ENCODE measurements at places on chromosomes 11 and 22.

GRCh38 chr11:8260202-8260966 lies 3.3 kb downstream of the LMO1 start:
- no peak for DNase-seq

DNA sequence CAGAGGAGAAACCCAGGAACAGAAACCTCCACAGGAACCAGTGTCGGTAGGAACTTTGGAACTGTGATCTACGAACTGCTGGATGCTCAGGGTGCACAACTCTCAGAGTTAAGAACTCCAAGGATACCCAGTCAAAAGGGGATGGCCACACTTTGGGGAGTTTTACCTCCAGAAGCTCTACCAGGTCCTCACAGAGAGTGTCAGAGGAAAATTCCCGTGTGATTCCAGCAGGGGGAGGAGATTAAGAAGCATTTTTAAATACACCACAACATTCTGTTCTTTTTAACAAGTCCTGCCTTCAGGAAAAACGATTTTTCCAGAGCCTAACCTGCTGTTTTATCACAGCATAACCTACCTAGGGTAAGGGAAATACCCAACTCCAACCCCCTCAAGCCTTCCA lies 104.0 kb downstream of the SOX6 start:
- DNase-seq = no peak

DNA sequence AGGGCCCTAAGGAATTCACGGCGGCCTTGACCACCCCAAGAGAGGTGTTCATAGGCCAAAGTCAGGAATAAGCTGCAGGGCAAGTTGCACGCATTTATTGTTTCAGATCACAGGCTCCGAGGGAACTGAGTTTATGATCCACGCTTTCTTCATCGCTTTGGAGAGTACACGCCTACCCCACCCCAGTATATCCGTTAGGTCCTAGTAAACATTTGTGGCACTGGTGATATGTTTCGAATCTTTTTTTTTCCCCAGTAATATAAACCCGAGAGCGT lies 805 bp downstream of the GANAB start:
- no peak for DNase-seq

GRCh38 chr11:65113361-65113756 lies 1.7 kb downstream of the TM7SF2 start:
- DNase-seq = no peak

DNA sequence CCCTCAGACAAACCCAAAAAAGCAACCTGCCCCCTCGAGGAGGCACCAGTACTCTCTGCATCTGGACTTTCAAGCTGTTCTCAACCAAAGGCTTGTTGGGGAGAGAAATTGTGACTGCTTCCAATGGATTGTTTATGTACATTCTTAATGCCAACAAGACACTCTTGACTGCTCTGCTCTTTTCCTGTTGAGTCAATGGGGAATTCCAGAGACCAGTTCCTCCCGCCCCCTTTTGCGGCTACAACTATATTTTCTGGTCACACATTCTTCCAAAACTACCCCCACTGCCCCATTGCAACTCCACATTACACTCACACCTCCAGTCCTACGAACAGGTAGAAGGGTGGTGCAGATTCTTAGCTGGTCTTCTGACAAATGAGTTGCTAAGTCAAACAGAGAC lies 187.0 kb downstream of the DSCAML1 start:
- DNase-seq = peak; percentile 11

- peak; percentile 91 for DNase-seq
Measured at GRCh38 chr11:45102810-45103621, 43.4 kb upstream of the PRDM11 start.

DNA sequence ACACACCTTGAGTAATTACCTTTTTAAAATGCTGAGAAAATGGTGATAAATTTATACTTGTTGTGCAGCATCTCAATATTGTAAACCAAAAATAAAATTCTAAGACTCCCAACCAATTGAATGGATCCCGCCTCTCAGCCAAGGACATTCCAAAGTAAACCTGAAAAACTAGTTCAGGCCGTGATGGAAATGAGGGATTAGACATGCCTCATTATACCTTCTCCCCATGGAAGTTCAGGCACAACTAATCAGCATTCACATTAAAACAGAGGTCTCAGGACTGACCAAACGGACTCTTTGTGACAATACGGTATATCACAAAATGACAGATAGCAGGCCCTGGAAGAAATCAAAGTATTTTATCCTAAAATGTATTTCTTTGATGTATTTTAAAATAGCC lies 907.4 kb upstream of the RAG2 start:
- no peak for DNase-seq

GRCh38 chr11:30377347-30377746 lies 54.4 kb downstream of the ARL14EP start:
- no peak for DNase-seq

DNA sequence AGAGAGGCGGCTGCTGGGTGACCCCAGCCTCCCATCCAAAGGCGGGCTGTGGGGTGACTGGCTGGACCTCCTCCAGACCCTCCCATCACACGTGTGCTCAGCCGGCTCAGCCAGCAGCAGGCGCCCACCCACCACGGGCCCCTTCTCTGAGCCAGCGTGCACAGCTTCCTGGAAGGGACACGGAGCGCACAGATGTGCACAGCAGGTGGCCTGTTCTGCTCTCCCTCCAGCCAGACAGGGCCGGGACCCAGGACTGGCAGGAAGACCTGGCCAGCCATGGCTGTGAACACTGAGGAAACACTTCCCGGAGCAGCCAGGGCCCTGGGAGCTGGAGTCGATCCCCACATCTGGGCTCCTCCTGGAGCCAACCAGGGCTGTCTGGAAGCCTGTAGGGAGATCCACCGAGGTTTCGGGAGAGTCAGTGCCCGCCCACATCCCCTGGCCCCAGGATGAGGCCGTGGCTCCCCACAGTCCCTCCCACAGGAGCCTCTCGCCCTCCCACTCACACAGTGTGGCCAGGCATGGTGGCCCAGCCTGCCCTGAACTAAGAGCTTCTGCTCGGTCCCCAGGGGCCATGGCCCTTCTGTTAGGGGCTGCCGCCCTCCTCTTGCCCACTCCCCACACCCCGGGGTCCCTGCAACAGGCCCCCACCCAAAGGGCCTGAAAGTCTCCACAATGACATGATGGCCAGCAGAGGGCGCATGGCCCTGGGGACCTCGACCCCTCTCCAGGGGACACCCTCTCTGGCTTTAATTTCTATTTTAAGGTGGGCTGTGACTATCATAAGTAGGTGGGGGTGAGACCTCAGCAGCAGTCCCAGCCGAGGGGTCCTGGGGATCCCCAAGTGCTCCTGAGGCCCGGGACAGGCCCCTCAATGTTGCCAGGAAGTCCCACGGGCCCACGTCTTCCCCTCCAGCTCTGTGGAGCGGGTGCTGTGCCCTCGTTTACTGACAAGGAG lies 90.6 kb upstream of the FGF3 start:
- no peak for DNase-seq

DNA sequence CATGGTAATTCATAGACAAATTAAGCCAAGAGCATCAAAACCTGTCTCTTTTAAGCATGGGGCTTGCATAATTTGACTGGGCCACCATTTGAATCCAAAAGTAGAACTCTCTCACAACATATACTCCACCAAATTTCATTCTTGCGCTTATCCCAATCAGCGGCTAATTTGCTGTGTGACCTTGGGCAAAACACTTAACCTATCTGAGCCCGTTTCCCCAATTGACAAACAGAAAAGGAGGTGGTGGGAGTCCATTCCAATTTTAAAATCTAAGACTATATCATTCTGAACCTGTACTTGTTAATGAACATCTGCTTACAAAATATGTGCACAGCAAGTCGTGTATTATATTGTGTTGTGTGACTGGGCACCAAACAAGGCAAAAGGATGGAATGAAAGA lies 338.1 kb upstream of the NARS2 start:
- DNase-seq = no peak

GRCh38 chr11:116379185-116379828 lies 393.5 kb downstream of the BUD13 start:
- DNase-seq = no peak

- no peak for DNase-seq
Measured at GRCh38 chr11:45713573-45713972, 48.2 kb upstream of the CHST1 start.

- no peak for DNase-seq
Measured at GRCh38 chr11:76837696-76838677, 22.7 kb upstream of the ACER3 start.

GRCh38 chr22:35883031-35883620 lies 145.5 kb downstream of the RBFOX2 start:
- DNase-seq = peak; percentile 41

- no peak for DNase-seq
Measured at GRCh38 chr11:9862981-9863380, 199.1 kb downstream of the SWAP70 start.

GRCh38 chr11:65381716-65382032 lies 772 bp downstream of the SLC25A45 start:
- peak; percentile 39 for DNase-seq

DNA sequence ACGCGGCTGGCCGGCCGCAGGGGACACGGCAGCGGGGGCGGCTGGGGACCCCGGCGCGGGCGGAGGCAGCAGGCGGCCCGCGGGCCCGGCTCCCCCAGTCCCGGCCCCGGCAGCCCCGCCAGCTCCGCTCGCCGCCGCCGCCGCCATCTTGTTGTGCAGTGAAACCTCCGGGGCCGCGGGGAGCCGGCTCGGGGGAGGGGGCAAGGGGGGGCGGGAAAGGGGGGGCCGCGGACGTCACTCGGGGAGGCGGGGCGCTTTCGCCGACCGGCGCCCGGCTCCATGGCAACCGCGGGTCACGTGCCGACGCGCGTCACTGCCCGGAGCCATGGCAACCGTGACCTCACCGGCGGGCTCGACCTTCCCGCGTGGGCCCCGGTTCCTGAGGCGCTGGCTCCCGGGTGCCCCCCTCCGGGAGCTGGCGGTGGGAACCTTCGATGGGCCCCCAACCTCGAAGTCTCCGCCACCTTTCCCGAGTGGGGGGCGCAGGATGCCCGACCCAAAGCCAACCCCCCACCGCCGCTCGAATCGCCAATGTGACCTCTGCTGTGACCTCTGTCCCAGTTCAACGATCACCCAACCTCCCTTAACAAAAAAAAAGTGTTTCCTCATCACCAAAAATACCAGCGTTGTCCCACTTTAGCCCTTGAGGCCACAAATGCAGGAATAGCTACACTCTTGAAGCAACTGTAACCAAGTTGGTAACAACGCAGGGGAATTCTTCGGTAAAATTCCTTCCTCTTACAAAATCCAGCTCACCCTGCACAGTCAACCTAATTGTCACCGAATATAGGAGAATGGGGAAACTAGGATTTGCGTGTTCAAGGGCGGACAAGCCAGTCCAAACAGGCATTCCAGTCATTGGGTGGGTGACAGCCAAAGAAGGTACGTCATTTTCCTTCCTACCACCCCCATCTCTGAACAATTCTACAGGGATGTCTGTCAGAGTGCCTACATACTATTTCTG lies at the start of gene SIK3:
SIK3 (minus strand) TSS at position 160 of the 964 bp plus-strand sequence; CDS start at position 147, 13 bp downstream.
- DNase-seq = peak; percentile 93

- no peak for DNase-seq
Measured at GRCh38 chr22:50621948-50622722, 5.8 kb downstream of the ARSA start.

DNA sequence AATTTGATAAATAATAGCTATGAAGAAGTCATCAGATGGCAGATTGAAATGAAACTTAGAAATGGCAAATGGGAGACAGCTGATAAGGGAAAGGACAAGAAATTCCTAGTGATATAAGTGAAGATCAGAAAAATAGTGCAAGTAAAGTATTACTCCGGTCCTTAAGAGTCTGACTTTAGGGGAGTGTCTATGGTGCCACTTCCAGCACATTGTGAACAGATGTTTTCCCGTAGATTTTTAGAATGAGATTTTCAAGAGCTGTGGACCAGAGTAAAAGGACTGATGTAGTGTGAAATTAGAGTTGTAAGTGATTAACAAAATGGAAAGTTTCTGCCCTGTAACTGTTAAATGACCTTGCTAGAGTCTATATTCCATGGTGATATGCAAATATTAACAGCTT lies 974.8 kb upstream of the TENM4 start:
- no peak for DNase-seq
